Sigmoid colon (tissue), 7 donors: ENCODE measurements at places on chromosomes 6 and 20. TPM values are rescaled to one million over a fixed set of nuclear protein-coding genes. Genes with fewer than 3 reads are reported as not detected.

DNA sequence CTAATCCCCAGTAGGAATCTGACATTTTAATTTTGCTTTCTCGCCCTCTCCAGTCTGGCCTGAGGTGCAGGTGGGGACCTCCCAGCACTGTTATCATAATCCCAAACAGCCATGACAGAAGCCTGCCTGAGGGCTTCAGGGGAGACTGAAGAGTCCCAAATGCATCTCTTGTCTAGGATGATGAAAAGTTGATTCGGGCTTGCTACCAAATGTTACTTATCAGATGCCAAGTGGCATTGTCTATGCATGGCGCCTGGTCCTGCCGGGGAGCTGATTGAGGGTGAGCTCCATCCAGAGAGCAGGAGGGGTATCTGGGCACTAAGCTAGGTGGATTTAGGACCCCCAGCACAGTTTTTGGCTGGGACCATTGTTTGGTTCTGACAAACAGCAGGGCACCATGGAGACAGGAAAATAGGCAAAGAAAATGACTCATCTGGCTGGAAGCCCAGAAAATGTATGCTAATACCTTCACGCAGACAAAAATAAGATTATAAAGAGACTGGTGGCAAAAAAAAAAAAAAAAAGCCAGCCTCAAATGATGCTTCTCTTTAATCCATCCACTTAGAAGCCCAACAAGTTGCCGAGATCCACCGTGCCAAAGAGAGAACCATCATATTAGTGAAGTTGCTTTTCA is 513.7 kb upstream of the SULF2 start:
- H3K36me3 ChIP-seq: no peaks in the 10 kb centered on the region
- H3K4me1 ChIP-seq: peaks cover 57% of the 10 kb centered on the region
- H3K27me3 ChIP-seq: no peaks in the 10 kb centered on the region
- peak overlapping the region; percentile 59 for H3K27ac ChIP-seq
- no peak overlapping the region for H3K4me3 ChIP-seq
- no peak for DNase-seq

DNA sequence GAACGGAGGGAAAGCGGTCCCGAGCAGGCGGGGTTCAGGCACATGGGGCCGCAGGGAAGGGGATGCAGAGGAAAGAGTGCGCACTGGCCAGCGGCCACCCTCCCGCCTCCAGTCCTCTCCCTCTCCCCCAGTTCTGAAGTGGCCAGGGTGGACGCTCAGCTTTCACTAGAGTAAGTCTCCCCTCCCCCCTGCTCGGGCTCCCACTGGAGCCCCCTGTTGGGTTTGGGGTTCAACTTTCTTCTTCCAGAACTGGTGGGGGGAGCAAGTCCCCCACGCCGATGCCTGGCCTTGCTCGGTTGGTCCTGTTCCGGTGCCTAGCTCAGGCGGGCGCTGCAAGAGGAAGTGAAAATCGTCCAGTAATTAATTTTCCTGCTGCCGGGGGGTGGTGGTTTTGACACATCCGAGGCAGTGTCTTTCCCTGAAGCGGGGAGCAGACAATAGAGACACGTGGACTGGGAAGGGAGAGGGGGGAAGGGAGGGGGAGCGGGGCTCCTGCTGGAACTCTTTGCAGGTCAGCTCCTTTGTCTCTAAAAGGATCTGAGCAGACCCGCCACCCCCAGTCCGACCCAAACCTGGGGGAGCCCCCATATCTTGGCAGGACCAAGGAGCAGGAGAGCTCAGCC is 824 bp upstream of the SCRT2 start:
- H3K4me3 ChIP-seq: no peak overlapping the region
- no peak overlapping the region for H3K27ac ChIP-seq
- peaks cover 31% of the 10 kb centered on the region for H3K27me3 ChIP-seq
- no peaks in the 10 kb centered on the region for H3K36me3 ChIP-seq
- H3K4me1 ChIP-seq: no peaks in the 10 kb centered on the region

- no peaks in the 10 kb centered on the region for H3K4me1 ChIP-seq
- no peak for DNase-seq
- no peaks in the 10 kb centered on the region for H3K27me3 ChIP-seq
- H3K4me3 ChIP-seq: no peak overlapping the region
- H3K27ac ChIP-seq: no peak overlapping the region
Measured at GRCh38 chr6:38935051-38935450, 113.5 kb upstream of the GLP1R start.

DNA sequence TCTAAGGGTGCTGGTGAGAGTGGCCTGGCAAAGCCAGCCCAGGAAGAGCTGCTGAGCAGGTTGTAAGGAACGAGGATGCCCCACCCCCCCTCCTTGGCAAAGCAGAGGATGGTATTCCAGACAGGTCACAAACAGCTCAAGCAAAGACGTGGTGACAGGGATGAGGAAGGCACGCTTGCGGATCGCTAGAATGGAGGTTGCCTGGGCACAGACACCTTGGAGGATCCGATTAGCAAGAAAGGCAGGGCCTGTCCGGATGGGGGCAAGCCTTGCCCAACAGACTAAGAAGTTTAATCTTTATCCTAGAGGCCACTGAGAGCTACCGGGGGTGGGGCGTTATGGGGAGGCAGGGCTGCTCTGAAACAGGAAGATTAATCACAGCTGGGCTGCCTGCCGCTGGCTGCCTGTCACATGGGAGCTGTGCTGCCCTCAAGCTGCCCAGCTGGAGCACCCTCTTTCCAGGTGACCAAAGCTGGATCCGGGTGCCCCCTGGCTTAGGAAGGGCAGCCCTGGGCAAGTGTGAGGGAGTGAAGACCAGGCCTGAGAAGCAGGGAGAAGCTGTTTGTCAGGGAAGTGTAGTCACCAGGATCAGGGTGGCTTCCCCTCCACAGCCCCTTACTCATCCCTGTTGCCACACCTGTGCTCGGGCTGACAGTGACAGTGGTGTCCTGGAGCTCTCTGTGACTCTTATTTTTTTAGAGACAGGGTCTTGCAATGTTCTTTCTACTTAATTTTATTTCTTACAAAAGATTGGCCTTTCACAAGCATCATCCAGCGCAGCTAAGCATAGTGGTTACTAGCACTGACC is 9.1 kb upstream of the MAPK13 start:
- peak; percentile 69 for DNase-seq
- peak overlapping the region; percentile 28 for H3K27ac ChIP-seq

DNA sequence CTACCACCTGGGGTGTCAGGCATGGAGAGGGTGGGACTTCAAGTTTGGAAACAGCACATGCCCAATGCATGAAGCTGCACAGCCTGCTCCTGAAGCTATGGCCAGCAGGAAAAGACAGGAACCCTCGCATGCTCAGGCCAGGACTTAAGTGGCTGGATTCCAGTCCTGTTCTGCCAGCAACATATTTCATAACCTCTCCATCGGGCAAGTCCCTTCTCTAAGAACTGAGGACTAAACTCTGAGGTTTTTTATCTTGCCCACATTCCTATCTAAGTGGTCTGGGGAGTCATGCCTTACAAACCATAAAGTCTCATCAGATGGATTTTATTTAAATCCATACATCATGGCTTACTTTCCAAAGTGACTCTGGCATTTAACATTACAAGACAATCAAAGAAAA is 27.5 kb upstream of the AGPAT4 start:
- H3K4me3 ChIP-seq: no peak overlapping the region
- H3K27ac ChIP-seq: no peak overlapping the region
- H3K36me3 ChIP-seq: no peaks in the 10 kb centered on the region

DNA sequence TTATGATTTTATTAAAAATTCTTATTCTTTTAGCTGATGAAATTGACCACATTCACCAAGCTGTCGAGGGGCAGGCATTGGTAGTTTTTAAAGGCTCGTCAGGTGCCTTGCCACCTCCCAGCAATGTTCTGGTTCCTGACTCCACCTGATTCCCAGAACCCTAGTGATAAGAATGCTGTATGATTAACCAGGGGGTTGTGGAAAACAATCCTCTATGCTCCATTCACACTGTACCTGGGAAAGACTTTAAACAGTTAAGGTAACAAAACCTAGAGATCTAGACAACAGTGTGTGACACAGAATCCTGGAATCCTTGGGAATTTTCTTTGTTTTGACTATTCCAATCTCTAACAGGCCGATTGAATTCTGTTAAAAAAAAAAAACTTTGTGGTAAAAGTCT is 165.7 kb upstream of the OLIG3 start:
- DNase-seq: no peak
- H3K27ac ChIP-seq: no peak overlapping the region
- no peak overlapping the region for H3K4me3 ChIP-seq
- no peaks in the 10 kb centered on the region for H3K4me1 ChIP-seq

- peaks cover 7% of the 10 kb centered on the region for H3K27me3 ChIP-seq
- H3K4me1 ChIP-seq: peaks cover 12% of the 10 kb centered on the region
- no peaks in the 10 kb centered on the region for H3K36me3 ChIP-seq
- no peak overlapping the region for H3K27ac ChIP-seq
Measured at GRCh38 chr6:71888756-71889340, 2.5 kb downstream of the RIMS1 start.

GRCh38 chr6:7150381-7151064 is 42.8 kb downstream of the RREB1 start:
- no peak overlapping the region for H3K4me3 ChIP-seq
- no peaks in the 10 kb centered on the region for H3K36me3 ChIP-seq
- DNase-seq: no peak
- H3K27me3 ChIP-seq: no peaks in the 10 kb centered on the region

DNA sequence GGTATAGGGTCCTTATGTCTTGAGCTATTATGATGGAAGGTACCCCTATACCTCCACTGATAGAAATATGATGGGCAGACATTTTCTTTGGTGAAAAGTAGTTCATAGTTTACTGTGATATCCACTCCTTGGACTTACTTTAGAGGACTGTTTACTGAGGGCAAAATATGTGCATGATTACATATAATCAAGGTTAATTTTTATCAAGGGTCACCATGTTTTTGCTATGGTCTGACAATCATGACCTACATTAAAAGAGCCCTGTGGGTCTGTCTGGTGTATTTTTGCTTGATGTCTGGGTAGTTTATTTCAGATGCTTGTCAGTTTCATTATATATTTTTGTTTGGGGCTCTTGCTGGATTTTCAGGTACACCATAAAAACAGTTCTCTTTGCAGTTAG is 40.1 kb downstream of the CDKAL1 start:
- H3K4me3 ChIP-seq: no peak overlapping the region
- peaks cover 4% of the 10 kb centered on the region for H3K4me1 ChIP-seq

- no peak overlapping the region for H3K4me3 ChIP-seq
- H3K27ac ChIP-seq: no peak overlapping the region
- no peaks in the 10 kb centered on the region for H3K36me3 ChIP-seq
- no peaks in the 10 kb centered on the region for H3K4me1 ChIP-seq
- no peaks in the 10 kb centered on the region for H3K27me3 ChIP-seq
Measured at GRCh38 chr20:2955257-2955970, 82.1 kb downstream of the PTPRA start.

DNA sequence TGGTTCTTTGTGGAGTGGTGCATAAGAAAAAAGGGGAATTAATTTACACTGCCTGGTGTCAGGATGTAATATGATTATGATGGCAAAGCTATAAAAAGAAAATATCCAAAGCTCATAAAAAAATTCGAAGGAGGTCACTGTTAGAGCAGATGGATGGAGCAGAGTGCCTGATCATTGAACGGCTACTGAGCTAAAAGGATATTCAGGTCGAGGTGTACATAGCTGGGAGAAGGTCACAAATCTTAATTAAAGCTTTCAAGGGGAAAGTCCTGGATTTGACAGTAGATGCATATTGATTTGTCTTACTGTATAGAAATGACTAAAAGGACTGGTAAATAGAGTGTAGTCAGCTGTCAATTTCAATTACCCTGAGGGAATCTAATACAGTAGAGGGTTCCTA is 84.4 kb downstream of the PKIB start:
- no peaks in the 10 kb centered on the region for H3K4me1 ChIP-seq
- no peaks in the 10 kb centered on the region for H3K27me3 ChIP-seq
- H3K27ac ChIP-seq: no peak overlapping the region

- no peaks in the 10 kb centered on the region for H3K36me3 ChIP-seq
- H3K27me3 ChIP-seq: no peaks in the 10 kb centered on the region
- no peaks in the 10 kb centered on the region for H3K4me1 ChIP-seq
- no peak for DNase-seq
Measured at GRCh38 chr6:95143408-95144180, 433.7 kb upstream of the MANEA start.

DNA sequence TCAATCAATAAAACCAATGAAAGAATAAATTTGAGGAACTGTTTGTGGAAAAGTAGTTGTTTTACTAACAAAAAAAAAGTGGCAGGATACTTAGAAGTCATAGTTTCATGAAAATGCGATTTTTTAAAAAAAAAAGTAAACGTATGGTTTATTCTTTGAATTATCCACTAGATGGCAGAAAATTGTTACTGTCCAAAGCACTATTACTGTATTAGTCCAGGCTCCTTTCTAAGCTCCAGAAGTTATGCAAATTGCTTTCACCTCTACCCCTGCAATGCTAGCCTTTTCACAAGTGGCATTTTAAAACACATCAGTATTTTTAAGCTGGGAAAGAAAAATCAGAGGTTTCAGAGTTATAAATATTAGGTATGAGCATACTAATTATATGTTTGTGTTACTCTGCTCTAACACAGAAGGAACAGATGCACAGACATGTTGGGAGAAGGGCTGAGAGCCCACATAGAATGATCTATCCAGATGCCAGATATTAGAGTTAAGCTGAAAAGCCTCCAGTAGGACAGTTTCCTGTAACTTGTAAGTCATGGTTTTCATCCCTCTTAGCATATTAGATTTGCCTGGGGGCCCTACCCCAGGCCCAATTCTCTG is 63.9 kb downstream of the FHL5 start:
- no peaks in the 10 kb centered on the region for H3K36me3 ChIP-seq
- H3K4me3 ChIP-seq: no peak overlapping the region
- no peak overlapping the region for H3K27ac ChIP-seq
- no peak for DNase-seq
- H3K4me1 ChIP-seq: no peaks in the 10 kb centered on the region
- no peaks in the 10 kb centered on the region for H3K27me3 ChIP-seq

DNA sequence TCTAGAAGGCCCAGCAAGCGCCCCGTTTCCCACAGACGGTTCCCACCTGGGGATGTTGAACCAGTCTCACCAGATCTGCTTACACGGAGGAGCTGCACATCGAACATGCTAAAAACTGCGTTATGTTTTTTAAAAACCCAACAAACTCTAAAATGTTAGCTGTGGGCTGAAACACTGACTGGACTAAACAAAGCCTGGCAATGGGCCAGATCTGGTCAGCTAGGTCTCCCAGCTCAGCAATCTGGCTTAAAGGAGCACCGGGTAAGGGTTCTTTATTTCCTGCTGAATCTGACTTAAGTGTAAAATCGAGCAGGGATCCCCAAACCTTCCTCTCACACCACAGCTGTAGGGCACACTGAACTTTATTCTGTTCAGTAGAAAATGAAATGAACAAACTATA is 156.9 kb downstream of the FOXC1 start:
- H3K36me3 ChIP-seq: no peaks in the 10 kb centered on the region
- no peak overlapping the region for H3K27ac ChIP-seq
- H3K4me1 ChIP-seq: no peaks in the 10 kb centered on the region
- no peak for DNase-seq
- no peak overlapping the region for H3K4me3 ChIP-seq

DNA sequence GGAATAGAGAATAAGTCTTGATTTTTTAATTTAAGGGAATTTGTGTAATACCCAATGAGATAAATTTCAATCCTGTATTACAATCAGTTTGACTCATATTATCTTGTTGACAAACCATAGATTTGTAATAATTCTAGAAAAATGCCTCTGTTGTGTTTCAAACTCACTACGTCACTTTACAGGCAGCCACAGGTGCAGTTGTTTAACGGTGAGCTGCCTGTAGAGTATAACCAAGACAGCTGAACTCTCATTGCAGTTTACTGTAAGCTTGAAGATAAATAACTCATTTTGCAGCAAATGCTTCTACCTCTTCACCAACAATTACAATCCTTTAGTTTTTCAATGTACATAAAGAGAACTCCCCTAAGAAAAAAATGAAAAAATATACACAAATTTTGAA is 114.3 kb downstream of the PRKN start:
- no peaks in the 10 kb centered on the region for H3K36me3 ChIP-seq
- no peak overlapping the region for H3K27ac ChIP-seq
- H3K27me3 ChIP-seq: no peaks in the 10 kb centered on the region
- no peak for DNase-seq
- H3K4me1 ChIP-seq: no peaks in the 10 kb centered on the region

Gene ATP9A
- 31.0 TPM for total RNA-seq

Gene CFB
- total RNA-seq: 40.0 TPM

Gene TTLL9
- total RNA-seq: 1.1 TPM

Gene TNFRSF6B
- total RNA-seq: 3.3 TPM

Gene CST4
- total RNA-seq: not detected

Gene DCDC2
- under 0.01 TPM for total RNA-seq
